ENCODE measurements at places on chromosomes 11 and 22. TPM values are rescaled to one million over a fixed set of nuclear protein-coding genes. Genes with fewer than 3 reads are reported as not detected.

DNA sequence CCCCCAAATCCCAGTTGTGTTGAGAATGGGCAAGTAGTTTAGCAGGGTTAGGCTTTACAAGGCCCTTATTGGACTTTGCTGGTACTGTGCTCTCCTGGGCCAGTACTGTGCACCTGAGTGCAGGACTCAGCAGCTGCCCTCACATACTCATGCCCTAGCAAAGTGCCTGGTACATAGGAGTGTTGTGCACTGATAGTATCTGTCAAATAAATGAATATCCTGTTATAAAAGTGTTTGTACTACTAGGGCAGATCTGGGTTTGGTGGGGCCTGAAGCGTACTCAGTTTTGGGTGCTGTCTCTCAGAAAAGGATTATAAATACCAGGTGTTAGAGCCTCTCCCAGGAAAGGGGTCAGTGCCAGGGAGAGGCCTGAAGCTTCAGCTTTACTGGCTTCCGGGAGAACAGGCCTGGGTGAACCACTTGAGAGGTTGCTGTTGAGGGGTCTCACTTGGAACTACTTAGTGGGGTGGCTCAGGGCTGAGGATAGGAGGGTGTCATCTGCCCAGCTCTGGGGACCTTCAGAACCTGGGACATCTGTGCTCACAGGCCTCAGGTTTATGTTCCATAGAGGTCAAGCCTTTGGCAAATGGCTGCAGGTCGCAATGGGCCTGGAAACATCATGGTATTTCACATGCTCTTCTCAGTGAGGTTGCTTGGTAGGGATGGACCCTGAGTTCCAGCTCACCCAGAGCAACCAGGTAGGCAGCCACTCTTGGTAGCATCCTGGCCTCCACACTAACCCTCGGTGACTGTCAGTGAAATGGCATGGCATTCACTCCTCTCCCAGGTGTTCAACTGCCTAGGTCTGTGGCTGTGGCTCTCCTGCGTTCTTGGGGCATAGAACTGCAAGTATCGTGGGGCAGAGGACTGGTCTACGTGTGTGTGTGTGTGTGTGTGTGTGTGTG, 106.1 kb downstream of the ZBTB16 start:
- no peak for DNase-seq

DNA sequence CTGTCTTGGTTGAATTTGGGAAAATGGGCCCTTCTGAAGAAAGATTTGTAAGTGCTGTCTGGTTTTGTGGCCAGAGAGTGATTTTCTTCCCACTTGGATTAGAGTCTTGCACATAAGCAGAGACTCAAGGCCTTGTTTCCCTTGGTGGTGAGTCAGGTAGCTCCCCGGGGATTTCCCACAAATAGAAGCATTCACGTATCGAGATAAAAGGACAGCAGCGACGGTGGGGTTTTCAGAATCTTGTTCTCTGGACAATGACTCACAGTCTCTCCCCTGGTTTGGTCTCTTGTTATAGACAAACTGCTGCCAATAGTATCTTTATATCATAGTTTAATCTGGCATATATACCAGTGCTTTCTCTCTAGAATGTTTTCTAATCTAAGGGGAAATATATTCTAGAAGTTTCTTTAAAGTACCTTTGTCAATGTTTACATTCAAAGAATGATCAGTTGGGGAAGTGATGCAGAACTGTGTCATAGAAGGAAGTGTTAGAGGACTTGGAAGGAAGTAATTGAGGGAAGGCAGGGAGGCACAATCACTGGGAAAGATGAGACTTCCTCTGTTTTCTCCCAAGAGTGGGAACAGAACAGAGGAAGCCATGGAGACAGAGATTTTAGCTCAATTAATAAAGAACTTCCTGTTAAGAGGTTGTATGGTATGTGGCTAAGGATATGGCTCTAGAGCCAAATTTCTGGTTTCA, 18.1 kb downstream of the POLA2 start:
- peak; percentile 96 for DNase-seq

DNA sequence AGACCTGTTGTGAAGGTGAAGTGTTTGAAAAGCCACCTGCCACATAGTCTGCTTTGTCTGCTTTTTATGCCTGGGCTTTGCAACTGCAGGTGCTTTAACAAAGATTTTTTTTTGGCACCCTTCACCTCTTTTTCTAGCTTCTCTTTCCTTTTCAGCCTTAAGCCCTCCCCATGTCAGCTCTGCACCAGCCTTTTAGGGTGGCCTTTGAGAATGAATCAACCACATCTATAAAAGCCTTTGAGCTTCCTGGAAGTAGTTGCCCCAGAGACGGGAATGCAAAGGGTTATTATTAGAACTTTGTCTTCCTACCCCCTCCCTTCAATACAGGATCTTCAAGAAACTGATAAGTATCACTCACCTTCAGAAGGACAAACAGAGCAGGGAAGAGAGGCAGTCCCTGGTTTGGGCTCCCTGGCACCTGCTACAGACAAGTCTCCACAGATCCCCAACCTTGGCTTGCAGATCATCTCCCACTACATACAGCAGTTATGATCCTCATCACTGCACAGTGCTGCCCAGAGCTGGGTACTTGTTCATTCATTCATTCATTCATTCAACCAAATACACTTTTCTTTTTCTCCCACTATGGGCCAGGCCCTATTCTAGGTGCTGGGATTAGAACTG, 8.0 kb downstream of the PVALB start:
- DNase-seq: no peak

The DUSP8 gene
- total RNA-seq: not detected

DNA sequence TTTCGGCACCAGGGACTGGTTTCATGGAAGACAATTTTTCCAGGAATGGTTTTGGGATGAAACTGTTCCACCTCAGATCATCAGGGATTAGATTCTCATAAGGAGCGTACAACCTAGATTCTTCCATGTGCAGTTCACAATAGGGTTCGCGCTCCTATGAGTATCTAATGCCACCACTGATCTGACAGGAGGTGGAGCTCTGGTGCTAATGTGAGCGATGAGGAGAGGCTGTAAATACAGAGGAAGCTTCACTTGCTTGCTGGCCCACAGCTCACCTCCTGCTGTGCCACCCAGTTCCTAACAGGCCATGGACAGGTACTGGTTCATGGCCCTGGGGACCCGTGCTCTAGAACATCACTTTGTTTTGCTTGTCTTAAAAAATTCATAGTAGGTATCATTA, 41.8 kb upstream of the AMPD3 start:
- peak; percentile 49 for DNase-seq

GRCh38 chr11:19394525-19395016, 153.8 kb upstream of the E2F8 start:
- DNase-seq: no peak

GRCh38 chr11:72396041-72396440, 38.3 kb downstream of the CLPB start:
- DNase-seq: no peak

DNA sequence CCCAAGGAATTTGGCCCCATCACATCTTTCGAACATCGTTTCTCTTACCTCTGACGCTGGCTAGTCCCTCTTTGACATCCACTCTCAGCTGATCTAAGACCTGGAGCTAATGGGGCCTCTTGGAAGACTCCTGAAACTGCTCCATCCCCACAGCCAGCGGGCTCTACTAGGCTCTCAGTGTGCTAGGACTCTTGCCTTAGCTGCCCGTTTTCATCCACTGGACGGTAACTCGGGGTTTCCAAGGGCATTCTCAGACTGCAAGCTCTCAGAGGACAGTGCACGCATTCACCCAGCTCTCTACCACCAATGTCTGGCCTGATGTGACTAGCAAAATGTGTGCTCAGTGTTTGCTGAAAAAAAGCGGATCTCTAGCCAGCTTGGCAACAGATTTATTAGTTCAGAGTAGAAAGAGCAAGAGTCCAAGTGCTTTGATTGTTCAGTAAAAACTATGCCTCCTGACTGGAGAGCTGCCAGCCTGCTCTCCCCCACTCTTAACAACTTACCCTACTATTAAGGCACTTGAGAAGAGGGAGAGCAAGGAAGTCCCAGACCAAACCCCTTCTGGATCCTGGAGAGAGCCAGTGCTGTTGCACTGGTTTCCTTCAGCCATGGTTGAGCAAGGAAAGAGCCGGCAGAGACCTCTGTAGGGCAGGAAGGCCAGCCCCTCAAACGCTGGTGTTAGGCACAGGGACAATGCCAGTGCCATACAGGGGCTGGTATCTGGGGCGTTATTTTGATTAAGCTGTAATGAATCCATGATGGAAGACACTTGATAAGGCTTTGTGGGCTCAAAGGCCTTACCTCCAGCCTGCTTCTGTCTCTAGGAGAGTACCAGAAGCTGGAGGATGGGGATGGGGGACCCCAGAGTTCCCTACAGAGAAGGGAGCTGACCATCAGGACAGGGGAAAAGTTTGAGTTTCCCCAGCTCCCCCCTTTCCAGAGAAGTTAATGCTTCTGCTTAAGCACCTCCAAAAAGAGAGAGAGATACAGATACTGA, 9.2 kb downstream of the RELA start:
- DNase-seq: no peak

- no peak for DNase-seq
Observed at GRCh38 chr11:23227078-23227445, 366.8 kb upstream of the CCDC179 start.

- DNase-seq: no peak
Observed at GRCh38 chr22:42151924-42152635, 21.5 kb upstream of the CYP2D6 start.

- DNase-seq: no peak
Observed at GRCh38 chr11:117724621-117725020, 72.4 kb downstream of the DSCAML1 start.
